ENCODE measurements at places on chromosomes 12 and 14.

DNA sequence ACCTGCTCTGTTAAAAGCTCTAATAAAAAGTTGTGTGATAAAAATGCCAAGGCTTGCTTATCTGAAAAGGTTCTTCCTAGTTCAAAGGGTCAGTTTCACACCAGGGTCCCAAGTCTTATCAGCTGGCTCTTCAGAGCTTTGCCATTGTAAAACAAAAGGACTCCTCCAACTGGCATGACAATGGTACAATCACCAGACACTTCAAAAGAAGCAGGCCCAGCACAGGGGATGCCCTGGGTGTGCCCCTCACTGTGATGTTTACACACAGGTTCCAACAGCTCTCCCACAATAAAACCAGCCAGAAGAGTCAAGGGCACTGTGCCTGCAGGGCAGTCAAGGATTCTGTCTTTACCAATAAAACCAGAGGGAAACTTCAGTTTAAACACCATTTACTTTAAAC, 78.7 kb downstream of the PRICKLE1 start:
- DNase-seq = no peak

GRCh38 chr12:14171106-14171505, 189.7 kb upstream of the GRIN2B start:
- DNase-seq = peak; percentile 34

GRCh38 chr14:45426685-45427282, 173.8 kb upstream of the MIS18BP1 start:
- peak; percentile 7 for DNase-seq

DNA sequence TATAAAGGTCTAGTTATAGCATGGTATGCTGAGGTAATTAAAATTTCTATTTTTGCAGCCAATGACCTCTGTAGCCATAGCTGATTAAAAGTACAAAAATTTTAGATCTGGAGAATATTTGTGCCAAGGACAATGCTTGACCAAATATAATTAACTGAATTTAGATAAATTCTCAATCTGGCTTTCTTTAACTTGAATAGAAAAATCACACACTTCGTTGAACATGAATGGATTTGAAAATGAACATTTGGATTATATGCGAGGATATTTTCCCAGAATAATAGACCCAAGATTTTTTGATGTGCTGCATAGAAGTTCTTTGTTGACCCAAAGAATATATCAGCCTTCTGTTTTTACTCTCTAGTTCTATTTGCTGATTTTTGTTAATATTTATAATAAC, 38.4 kb upstream of the G2E3 start:
- no peak for DNase-seq

GRCh38 chr12:14454098-14454907, 88.8 kb downstream of the ATF7IP start:
- peak; percentile 18 for DNase-seq

GRCh38 chr12:43969882-43970281, 134.0 kb downstream of the TMEM117 start:
- no peak for DNase-seq

DNA sequence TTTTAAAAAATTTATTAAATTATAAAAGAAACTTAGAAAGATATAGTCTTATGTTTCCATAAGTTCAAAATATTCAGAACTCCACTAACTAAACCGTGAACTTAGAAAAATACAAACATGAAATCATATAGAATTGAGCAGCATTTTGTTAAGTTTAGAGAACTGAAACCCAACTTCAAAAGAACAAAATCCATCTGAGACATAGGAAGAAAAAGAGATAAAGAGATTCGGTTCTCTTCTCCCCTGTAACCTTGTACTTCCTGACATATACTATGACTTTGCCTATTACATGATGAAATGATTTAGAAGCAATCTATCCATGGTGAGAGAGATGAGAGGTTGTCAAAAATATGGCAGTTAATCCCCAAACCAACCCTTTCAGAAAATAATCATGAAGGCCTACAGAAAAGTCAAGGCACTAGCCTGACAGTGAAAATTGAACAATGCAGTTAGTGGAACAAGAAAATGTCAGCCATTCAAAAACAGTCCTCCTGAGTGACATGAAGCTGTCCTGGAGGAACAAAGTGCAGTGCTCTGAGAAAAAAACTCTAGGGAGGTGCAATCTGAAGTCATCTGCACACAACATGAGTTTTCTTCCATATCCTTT, 44.0 kb downstream of the C12orf50 start:
- no peak for DNase-seq

DNA sequence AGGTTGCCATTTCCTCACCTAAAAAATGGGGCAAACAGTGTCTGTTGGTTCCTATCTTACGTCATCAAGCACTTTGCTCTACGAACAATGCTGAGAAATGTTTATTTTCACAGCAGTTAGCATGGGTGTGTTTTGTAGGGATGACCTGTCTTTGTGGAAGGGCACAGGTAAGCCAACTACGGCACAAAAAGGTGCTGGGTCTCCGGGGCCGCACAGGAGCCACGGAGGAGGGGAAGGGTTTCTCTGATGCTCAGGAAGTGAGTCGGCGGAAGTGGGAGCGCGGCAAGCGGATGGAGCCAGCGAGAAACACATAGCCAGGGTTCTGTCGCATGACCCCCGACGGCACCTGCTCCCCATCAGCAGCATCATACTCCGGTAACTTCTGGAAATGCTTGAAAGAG, 65.6 kb upstream of the TCL1B start:
- no peak for DNase-seq

- DNase-seq = no peak
These were observed 5.4 kb upstream of the GSC start for GRCh38 chr14:94775091-94775870.

DNA sequence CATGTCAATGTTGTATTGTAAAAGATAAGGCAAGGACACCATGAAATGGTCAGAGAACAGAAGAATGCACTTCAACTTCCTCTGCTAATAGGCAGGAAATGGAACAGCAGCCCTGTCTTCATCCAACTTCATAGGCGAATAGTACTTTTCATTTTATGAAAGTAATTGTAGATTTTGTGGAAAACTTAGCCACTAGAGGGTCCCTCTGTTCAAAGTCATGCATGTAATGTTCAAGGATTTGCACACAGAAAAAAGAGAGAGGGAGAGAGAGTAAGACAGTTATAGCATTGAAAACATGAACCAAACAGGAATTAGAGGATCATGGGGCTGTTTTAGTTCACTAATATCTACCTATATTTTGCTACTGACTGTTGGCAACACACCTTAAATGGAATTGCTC, 172.2 kb downstream of the FLRT2 start:
- no peak for DNase-seq

DNA sequence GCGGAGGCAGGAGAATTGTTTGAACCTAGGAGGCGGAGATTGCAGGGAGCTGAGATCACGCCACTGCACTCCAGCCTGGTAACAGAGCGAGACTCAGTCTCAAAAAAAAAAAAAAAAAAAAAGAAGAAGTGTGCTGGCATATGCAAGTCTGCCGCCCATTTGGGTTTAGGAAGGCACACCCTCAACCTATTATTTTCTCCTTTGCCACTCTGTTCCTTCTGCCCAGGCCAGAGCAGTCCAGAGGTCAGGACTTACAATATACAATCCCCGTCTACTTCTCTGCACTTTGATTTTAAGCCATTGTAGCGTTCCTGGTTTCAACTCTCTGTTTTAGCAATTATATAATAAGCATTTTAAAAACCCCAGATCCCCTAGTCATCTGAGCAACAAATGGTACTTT, 39.8 kb downstream of the CATSPERB start:
- no peak for DNase-seq

DNA sequence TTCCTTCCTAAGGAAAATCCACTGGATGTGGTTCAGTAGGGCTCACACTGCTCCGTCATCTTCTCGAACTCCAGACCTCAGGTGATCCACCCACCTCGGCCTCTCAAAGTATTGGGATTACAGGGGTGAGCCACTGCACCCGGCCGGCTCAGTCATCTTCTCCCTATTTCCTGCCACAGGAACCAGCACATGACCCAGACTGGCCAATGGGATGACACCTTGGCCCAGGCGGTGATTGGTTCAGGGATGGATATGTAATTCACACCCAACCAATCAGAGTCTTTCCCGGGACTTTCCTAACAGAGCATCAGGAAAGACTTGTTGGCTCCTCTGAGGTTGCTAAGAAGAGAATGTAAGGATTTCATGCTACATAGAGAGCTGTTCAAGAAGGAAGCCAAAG, 19.2 kb upstream of the C12orf76 start:
- DNase-seq = no peak

DNA sequence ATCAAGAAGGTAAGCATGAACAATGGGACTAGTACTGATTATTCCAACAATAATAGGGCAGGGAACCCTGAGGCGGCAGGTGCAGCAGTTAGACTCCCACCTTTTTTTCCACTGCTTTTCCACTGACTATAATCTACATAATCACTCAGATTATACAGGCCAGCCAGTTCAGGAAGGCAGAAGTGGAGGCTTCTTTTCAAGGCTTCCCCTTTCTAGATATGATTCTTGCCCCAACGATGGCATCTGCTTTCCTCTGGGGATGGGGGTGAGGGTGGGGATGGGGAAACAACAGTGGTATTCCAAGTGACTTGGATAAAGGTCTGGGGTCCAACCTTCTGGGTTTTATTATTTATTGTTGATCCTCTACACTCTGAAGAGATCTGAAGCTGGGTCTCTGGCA, 331 bp downstream of the NCKAP1L start:
- DNase-seq = no peak

DNA sequence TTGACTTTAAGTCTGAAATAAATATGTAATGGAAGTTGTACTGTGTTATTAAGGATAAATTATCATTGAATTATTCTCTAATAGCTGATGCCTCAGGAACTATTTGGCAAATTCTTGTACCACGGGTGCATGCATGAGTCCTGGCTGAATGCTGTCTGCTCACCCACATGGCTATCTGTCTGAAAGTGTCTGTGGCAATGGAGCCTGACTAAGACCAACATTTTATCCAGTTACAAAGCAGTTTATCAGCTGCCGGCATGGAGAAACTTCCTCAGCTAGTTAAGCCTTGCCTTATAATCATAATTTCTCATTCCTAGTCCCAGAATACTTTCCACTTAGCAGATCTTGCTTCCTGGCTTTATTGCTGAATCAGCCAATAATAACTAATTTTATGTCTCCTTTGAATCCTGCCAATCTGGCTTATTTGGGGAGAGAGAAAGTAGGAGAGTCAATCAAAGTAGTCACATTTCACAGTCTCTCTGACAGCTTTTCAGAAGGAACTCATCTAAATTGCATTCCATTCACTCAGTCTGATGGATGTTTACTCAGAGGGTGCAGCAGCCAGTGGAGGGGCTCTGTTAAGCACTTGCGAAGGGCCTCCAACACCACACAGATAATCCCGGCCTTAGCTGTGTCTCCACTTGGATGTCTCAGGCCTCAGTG, 280.6 kb upstream of the CLEC14A start:
- no peak for DNase-seq

GRCh38 chr14:35221462-35221861, 70.7 kb upstream of the PSMA6 start:
- no peak for DNase-seq

DNA sequence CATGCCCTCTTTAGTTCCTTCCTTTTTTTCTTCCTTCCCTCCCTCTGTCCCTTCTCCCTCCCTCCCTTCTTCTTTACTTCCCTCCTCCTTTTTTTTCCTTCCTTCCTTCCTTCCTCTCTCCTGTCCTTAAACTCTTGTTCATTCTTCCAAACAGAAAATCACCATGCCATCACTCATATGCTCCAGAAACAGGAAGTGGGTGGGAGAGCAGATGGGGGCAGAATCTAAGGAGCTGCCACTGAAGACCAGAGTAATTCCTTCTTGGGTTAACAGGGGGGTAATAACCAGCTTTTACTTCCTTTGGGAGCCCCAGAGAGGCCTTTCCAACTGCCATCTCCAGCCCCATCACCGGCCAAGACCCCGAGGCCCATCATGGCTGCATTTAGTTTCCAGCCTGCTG, 51.2 kb downstream of the SVOP start:
- no peak for DNase-seq

DNA sequence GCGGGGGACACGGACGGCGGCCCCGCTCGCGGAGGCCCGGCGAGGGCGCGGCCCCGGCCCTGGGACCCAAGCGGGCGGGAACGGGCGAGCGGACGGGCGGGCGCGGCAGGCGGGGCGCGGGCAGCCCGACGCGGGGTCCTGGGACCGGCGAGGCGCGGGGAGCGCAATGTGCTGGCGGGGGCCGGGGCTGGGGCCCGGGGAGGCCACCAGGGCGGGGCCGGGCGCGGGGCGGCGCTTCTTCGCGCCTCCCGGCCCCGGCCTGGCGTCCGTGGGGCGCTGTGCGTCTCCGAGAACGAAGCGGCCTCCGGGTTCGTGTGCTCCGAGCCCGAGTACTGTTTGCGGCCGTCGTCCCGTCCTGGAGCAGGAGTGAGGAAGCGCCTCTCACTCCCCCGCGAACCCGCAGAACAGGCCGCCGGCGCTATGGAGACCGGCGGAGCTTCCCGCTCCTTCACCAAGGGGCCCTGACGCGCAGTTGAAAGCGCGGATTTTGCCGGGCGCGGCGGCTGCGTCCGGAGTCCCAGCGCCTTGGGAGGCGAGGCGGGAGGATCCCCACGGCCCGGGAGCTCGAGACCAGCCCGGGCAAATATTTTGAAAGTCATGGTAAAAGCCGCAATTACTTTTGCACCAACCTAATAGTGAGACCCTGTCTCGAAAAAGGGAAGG, 420 bp upstream of the ANKLE2 start:
- DNase-seq = peak; percentile 91

DNA sequence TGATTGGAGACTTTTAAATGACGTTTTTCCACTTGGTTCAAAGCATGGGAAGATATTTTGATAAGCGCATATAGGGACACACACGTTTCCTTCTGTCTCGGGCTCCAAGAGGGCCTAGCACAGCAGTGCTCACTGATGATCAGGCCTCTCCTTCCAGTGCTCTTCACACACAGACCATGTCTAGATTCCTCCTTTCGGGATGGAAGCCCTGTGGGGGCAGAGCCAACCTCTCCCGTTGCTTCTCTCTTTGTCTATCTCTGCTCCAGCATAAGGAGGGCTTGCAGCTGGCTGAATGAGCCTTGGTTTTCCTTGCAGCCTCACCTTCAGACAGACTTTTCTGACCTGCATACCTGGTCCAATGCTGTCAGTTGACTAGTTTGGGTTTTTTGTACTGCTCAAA, 22.3 kb downstream of the GPRC5D start:
- no peak for DNase-seq

- DNase-seq = no peak
These were observed 19.9 kb upstream of the MDM1 start for GRCh38 chr12:68352067-68352466.

- DNase-seq = no peak
These were observed 3.1 kb upstream of the IGF1 start for GRCh38 chr12:102483466-102483865.

DNA sequence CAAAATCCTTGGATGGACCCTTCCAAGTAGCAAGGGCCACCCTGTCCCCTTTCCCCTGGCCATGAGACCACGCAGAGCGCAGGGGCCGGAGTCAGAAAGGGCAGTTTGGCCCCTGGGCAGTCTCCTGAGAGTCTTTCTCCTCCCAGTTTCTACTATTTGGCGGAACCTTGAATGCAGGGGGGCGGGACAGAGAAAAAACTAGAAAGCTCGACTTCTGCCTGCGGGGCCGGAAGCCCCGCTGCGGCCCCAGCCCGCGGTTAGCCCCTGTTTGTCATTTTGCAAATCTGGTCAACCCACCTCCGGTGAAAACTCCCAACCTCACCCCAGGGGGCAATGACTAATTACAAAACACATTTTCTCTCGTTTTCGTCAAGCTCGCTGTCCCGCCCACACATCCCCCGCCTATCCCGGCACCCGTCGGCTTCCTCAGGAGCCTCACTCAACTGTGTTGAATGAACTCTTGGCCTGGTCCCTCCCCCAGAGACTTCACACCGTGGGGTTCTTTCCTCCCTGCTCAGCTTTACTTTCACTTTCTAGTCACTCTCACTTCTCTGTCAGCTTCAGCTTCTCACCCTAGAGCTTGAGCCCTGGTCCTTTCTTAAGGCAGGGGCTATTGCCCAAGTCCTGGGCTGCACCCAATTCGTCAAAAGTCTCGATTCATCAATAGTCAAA, 66.7 kb downstream of the IRF2BPL start:
- peak; percentile 96 for DNase-seq

All from memory B cell (primary cell).